CD4-positive, alpha-beta T cell treated with Interleukin-4 for 4 hours (primary cell): ENCODE measurements at places on chromosomes 1 and 21.

- DNase-seq = no peak
Observed at GRCh38 chr1:1355416-1355815, 2.9 kb downstream of the MXRA8 start.

DNA sequence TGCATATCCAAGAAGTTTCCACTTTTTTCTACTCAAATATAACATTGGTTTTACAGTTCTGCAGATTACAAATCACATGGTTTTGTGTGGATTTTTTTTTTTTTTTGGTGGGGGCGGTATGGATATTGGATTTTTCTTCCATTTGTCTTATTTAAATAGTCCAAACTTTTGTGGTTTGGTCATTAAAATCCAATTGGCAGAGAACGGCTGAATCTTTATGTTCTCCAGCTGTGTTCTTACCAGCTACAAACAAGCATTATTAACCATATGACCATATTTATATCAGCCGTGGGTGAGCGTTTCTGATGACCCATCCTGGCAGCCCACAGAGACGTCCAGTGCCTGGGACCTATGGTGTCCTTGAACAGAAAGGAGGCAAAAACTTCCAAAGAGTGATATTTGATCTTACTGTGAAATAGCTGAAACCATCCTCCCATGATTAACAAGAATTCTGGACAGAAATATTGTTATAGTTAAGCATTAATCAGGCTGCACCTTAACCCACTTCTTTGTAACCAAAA is 200.4 kb downstream of the LYPLAL1 start:
- DNase-seq = no peak

- DNase-seq = no peak
Observed at GRCh38 chr1:237749122-237749521, 141.6 kb downstream of the ZP4 start.

DNA sequence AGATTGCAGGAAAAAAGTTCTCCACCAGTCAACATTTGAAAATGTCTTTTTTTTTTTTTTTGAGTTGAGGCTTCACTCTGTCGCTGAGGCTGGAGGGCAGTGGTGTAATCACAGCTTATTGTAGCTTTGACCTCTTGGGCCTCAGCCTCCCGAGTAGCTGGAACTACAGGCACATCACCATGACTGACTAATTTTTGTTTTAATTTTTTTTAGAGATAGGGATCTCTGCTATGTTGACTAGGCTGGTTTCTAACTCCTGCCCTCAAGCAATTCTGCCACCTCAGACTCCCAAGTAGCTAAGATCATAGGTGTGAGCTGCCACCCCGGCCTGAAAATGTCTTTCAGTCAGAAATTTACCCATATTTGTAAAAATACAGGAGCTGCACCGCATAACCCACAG is 30.6 kb upstream of the USP24 start:
- DNase-seq = no peak

GRCh38 chr1:15198684-15199083 is 45.1 kb downstream of the TMEM51 start:
- no peak for DNase-seq

DNA sequence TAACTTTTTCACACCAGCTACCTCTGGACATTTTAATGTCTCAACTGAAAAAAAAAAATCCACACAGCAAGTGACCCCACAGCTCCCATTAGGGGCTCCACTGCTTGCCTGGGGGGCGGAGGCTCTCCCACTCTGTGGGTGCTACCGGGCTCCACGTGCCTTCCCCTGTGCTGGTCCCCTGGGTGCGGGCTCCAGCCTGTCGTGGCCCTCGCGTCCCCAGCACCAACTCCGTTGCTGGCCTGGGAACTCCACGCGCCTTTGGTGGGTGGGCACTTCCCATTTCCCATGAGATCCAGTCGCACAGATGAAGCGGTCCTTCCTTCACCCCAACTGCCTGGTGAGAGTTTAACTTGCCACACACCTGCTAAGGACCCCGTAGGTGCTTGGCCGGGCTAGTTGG is 27.1 kb upstream of the GPR153 start:
- no peak for DNase-seq

DNA sequence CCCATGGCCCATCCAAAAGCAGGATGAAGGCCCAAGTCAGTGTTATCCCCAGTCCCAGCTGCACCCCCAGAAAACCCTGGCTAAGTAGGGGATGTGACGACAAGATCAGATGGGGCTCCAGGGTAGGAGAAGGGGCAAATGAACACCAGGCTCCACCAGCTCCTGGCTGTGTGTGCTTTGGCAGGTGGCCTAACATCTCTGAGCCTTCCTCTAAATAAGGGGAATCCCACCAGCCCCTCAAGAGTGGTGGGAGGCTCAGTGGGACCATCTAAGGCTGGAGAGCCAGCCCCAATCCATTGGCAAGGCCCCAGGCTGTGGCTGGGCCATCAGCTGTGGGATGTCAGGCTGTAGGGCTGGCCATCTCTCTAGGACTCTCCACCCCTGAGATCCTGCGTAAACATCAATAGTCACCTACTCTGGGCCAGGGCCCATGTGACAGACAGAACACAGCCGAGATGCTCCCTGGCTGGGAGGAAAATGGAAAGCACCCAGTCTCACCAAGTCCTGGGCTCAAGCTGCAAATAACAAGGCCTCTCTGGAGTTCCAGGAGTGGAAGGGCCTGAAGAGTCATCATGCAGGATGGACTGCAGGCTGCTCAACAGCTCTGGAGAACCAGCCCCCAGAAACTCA is 7.5 kb downstream of the SDC3 start:
- no peak for DNase-seq

DNA sequence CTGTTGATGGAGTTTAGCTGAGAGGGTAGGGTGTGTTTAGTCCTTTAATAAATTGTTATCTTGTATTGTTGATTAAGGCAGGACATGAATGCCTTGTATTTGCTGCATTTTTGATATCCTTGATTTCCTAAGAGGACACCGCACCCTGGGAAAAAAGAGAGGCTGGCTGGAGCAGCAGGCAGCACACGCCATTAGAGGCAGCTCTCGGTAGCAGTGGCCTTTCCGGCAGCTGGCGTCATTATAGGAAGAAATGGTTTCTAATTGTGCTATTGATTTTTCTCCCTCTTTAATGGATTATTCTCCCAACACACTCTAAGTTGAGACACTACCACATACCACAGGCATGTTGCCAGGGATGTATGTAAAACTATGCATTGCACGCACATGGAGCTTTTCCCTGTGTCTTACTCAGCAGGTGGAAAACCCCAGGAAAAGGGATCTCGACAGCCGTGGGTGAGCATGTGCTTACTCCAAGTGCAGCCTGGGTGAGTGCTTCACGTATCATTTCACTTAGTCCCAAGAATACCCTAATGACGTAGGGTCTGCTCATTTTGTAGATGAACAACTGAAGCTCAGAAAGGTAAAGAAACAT is 440.4 kb upstream of the RUNX1 start:
- DNase-seq = no peak

- DNase-seq = no peak
Observed at GRCh38 chr21:43325968-43326715, 100.8 kb downstream of the SIK1 start.

DNA sequence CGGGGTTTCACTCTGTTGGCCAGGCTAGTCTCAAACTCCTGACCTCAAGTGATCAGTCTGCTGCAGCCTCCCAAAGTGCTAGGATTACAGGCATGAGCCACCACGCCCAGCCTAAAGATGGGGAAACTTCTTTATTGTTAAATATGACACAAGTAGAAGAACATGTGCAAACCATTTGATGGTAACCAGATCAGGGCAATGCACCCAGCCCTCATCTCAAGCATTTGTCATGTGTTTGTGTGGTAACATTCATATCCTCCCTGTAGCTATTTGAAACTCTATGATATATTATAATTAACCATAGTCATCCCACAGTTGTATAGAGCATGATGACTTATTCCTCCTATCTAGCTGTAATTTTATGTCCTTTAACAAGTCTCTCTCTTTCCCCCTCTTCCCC is 119.5 kb upstream of the TMPRSS2 start:
- no peak for DNase-seq

- DNase-seq = peak; percentile 78
Observed at GRCh38 chr1:185281245-185281644, 35.8 kb downstream of the IVNS1ABP start.

DNA sequence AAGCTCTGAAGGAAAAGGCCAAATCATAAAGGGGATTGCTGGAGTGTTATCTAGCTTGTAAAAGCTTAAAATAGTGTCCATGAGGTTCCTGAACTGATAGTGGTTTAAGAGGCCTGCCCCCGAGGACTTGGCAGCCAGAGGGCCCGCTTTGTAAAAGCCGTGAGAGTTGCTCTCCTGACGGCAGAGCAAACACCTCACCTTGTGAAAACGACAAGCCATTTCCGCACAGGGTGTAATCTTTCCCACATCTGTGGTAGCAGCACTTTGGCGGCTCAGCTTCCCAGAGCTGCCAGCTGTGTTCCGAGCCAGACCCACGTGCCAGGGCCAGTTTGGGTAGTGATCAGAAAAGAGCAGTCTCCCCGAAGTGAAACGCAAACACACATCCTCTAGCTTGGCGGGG is 37.0 kb downstream of the SERBP1 start:
- DNase-seq = no peak

- DNase-seq = no peak
Observed at GRCh38 chr1:244010191-244010590, 40.9 kb upstream of the ZBTB18 start.

GRCh38 chr1:61606448-61607312 is 118.3 kb downstream of the TM2D1 start:
- DNase-seq = no peak

GRCh38 chr1:147504801-147505311 is 36.4 kb upstream of the BCL9 start:
- DNase-seq = no peak
